ENCODE measurements at places on chromosomes 2 and 18. TPM values are rescaled to one million over a fixed set of nuclear protein-coding genes. Genes with fewer than 3 reads are reported as not detected.

DNA sequence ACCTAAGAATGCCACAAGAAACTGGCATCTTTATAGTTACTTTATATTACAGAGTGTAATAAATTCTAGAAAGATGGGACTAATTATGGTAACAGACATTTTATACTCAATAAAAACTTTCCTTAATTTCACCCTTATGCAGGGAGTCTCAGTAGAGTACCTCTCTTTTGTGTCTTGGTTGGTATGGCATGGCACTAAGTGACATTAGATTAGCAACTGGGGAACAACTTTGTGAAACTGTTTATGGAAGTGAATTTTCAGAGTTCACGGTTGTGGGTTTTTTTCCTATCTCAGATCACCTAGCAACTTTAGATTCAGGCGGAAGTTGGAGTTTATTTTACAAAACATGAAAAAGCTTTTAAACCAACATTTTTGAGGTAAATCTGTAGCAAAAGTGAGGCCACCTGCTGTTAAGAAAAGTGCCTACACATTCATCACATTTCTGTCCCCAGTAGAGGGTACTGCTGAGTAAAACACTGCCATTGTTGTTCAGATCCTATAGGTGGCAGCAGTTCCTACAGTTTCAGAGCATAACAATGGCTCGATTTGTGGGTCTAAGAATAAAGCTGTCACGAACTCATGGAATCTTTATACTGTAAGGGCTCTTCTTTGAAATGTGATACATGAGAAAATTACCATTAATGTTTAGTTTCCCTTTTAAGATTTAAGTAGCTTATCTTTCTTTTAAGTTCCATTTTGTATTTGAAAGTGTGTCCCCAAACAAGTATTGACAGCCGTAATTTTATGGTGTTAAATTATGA lies 117.6 kb downstream of the CAMKMT start:
- no peak for DNase-seq

DNA sequence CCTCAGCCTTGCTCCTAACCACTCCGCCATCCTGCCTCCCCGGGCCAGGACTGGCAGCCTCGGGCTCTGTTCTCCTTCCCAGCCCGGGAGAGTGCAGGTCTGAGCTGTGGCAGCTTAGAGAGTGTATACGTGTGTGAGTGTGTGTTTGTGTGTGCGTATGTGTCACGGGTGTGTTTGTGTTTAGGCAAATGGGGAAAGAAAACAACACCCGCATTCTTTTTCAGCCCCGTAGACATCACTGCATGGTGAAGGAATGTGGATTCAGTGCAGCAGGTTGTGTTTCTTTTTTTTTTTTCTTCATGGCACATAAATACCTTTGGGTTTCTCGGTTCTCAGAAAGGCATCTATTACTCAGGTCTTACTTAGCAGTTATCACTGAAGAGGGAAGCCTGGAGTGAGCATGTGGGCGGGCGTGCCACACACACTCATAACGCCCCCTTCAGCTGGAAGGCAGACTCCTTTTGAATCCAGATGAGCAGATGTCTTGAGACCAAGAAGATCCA lies 44.2 kb downstream of the GLI2 start:
- DNase-seq: no peak

GRCh38 chr2:189104934-189105333 lies 74.6 kb downstream of the COL5A2 start:
- DNase-seq: no peak

The KRCC1 gene
- total RNA-seq: 44.8 TPM

The PRLH gene
- not detected for total RNA-seq

The ZCCHC2 gene
- 24.3 TPM for total RNA-seq

DNA sequence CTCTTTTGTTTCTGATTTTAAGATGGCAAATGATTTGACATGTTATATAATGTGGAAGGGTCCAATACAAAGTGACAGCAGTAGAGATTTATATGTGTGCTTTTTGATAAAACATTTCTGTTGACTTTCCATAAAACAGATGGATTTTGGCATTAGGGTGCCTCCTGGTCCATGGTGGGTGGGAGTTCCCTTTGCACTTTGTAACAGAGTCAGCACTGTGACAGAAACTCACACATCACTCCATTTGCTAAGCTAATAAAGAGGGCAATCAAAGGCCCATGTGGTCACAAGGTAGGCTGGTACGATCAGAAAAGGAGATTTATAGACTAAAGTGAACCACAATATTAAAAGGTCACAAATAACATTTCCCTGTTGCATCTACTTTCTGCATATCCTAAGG lies 93.3 kb upstream of the NT5C1B start:
- no peak for DNase-seq

The TCF23 gene
- total RNA-seq: not detected

GRCh38 chr2:139469985-139470384 lies 689.8 kb upstream of the NXPH2 start:
- DNase-seq: no peak

The M1AP gene
- 0.66 TPM for total RNA-seq

GRCh38 chr2:35081001-35081621 lies 1274.5 kb upstream of the CRIM1 start:
- DNase-seq: no peak

- no peak for DNase-seq
Observed at GRCh38 chr18:62457877-62458276, 64.9 kb upstream of the ZCCHC2 start.

The CREG2 gene
- total RNA-seq: not detected

GRCh38 chr2:145813481-145813880 lies 1293.6 kb upstream of the ZEB2 start:
- no peak for DNase-seq

The DSG4 gene
- not detected for total RNA-seq

DNA sequence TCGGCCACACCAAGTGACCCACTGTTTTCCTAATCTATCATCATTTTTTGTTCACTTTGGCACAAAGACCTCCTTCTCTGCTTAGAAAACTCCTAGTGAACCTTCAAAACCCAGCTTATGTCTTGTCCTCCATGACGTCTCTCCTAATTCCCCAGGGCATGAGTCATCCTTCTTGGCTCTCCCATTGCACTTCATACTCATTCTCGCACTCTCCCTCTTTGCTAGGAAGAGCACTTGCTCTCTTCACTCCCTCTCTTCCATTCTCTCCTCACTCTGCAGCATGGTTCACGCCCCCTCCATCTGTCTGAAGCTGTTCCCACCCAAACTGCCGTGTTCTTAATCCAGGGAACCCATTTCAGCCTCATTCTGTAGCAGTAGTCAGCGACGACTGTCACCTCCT lies 103.9 kb downstream of the MRO start:
- DNase-seq: no peak

DNA sequence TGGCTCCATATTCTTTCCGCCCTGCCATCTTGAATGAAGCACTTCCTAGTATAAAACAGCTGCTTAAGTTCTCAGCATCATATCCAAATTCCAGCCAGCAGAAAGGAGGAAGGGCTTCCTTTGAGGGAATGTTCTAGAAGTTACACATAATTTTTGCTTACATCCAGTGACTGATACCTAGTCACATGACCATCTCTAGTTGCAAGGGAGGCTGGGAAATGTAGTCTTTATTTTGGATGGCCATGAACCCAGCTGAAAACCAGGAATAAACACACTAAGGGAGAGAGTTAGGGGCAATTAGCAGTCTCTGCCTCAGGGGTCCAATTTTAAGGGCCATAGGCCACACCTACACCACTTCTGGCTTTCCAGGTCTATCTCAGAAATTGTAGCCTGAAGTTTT lies 57.8 kb upstream of the LMAN1 start:
- DNase-seq: no peak

GRCh38 chr2:239720361-239721360 lies 304.5 kb downstream of the NDUFA10 start:
- DNase-seq: no peak

- DNase-seq: no peak
Observed at GRCh38 chr18:52348209-52348608, 8.2 kb downstream of the DCC start.

DNA sequence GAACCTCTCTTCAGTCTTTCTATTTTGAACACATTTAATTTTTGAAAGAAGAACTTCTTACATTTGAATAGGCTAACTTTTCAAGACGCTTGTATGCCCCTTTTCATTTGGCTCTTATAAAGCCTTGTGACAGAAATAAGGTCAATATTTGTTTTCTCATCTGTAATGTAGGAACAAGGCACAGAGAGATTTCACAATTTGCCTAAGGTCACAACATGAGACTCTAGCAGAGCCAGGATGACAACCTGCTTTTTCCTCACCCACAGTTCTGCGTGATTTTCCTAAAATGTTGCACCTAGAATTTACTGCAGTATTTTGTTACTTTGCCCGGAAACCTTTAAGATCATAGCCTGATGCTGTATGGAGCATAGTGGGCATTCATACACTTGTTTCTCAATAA lies 67.4 kb downstream of the TXNL1 start:
- no peak for DNase-seq

DNA sequence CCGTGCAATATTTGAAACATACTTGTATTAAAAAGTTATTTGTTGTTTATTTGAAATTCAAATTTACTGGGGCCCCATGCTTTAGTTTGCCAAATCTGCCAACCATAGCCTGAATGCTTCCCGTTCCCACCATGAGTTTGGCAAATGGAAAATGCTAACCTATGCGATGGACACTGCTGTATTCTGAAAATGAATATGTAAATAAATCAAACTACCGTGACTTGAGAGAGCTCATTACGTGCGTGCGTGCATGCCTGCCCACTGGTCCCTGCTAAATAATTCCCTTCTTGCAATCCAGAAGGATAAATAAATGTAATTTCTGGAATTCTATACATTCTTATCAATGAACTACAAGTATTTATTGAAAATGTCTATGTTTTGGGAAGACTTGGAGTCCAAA lies 3.2 kb downstream of the BOD1L2 start:
- no peak for DNase-seq

The SIX3 gene
- total RNA-seq: not detected
